Cortex of kidney (tissue), 1 donor: ENCODE measurements at places on chromosomes 7 and 10.

GRCh38 chr10:16304311-16304710, 132.5 kb upstream of the PTER start:
- DNase-seq, result no peak

- DNase-seq, result no peak
Observed at GRCh38 chr7:155681663-155682062, 37.2 kb downstream of the RBM33 start.

DNA sequence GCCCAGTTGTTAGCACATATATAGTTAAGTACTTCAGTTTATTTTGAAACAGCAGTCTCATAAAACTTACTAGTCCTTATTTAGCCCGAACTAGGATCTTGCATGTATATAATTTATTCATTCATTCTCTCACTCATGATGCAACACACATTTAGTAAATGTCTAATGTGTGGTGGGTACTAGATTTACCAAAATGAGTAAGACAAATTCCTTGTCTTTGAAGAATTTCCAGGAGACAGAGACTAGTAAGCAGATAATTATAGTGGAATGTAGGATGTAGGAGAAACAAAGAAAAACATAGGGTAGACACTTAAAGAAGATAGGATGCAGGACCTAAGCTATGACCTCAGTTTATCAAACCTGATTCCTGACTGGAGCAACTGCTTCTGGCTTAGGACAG, 120.2 kb upstream of the AMPH start:
- no peak for DNase-seq

DNA sequence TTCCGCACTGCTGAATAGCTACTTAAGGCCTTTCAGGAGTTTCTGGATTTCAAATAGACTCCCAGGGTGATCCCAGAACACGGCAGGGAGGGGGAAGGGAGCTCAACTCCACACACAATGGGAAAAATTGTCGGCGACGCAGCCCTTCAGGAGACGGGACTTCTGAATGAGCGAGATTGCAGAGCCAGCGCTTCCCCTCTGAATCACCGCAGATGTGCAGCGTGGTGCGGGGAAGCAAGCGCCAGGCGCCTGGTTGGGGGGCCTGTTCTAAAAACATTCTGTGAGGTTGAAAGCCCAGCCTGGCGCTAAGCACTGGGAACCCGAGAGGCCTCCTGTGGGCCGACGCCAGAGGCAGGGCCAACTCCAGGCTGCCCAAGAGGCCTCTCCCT, 163.3 kb downstream of the MAD1L1 start:
- DNase-seq, result no peak

DNA sequence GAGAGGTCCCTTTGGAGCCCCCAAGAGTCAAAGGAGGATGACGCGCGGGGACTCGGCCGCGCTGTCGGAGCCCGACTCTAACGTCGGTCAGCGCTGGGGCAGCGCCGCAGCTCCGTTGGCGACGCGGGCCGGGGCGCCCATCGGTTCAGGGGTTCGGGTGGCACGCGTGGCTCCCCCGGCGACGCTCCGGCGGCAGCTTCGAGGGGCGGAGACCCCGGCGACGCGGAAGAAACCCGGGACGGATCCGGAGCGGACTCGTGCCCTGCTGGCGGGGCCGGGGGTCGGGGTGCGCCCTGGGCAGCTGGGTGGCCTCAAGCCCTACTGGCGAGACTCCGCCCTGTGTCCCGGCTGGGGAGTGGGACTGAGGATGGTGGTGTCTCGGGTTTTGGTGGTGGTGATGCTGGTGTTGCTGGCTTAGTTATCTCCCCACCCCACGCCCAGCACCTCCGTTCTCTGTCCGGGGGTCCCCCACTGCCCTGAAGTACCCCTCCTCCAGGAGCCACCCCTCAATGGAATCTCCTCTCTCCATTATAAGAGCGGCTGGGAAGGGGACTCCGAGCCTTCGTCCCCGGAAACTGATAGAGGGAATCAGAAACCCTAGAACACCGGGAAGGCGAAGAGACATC, at the start of gene NAT16:
Gene NAT16 (minus strand): TSS at position 164 of the 626 bp plus-strand sequence. CDS start 5,486 bp downstream, outside the sequence.
- DNase-seq, result no peak

GRCh38 chr7:117129521-117129955, 176.2 kb downstream of the ST7 start:
- DNase-seq, result no peak

DNA sequence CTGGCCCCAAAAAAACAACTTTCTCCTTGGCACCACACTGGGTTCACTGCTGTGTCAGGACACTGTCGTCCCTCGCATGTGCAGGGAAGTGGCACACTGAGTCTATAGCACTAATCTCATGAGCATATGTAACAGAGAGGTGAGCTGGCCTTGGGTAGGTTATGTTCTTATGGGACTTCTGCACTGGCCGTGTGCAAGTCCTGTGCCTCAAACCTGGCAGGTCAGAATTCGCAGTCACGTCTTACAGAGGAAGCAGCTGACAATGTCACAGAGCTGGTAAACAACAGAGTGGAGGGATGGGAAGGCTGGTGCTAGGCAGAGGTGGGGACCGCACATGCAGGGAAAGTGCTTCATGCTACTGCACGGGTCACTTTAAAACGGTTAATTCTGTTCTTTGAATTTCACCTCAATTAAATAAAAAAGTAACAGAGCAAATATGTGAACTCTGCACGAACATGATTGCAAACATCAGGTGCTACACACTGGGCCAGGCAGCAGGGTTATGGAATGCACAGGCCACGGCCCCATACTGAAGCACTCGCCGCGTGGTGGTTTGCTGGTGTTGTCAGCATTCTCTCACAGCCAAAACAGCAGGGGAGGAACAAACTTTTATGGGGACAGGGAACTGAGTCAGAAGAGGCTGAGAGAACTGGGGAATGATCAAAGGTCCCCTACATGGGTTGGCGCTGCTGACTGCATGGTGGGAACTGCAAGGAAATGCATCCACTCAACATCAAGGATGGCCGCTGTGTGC, 54.2 kb downstream of the VOPP1 start:
- DNase-seq, result no peak

GRCh38 chr7:4831723-4832495, 29.9 kb downstream of the PAPOLB start:
- DNase-seq, result no peak

DNA sequence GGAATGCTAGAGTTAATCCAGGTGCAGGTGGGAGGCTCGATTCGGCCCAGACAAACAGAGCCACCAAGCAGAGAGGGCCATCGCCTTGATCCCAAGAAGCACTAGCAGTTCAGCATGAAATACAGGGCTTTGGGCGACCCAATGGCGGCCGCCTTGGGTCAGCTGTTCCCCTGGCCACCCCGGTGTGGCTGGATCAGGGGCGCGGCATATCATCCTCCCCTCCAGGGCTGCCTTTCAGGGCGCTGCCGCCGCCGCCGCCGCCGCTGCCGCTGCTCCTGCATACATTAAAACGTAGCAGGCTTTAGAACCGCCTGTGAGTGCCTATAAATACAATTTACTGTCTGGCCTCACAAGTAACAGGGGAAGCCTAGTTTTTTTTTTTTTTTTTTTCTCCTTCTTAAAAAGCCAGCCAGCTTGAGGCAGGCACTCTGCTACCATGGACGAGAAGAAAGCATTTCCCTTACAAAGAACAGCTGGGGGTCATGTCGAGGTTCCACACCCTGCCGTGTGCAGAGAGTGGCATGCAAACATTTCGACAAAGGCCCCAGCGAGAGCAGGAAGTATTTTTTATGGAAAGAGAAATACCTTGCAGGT, 57.7 kb upstream of the EFCAB10 start:
- DNase-seq, result no peak

GRCh38 chr7:99418260-99418659, 9.5 kb downstream of the BUD31 start:
- DNase-seq, result no peak

- DNase-seq, result no peak
Observed at GRCh38 chr10:75243426-75243825, 7.7 kb upstream of the COMTD1 start.

DNA sequence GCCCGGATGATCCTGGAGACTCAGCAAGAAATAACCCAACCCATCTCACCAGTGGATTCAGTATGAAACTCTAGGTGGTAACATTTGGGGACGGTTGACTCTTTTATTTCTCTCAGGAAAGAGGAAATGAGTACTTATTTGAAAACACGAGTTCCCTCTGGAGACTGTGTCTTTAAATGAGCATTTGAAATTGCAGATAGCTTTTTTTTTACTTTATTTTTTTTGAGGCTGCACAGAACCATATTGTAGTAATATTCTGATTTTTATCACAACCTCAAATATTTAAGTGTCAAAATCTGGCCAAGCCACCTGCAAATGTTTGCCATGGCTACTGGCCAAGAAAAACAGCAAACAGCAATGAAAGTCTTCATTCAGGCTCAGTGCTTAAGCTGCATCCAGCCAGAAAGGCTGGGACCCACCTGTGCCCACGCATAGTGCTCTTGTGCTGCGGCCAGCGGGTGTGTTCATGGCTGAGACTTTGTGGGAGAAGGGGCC, 160.8 kb downstream of the CREB5 start:
- no peak for DNase-seq

- DNase-seq, result no peak
Observed at GRCh38 chr7:100604028-100604975, 2.1 kb downstream of the PCOLCE start.

- DNase-seq, result no peak
Observed at GRCh38 chr10:73601486-73601921, 10.4 kb upstream of the USP54 start.

GRCh38 chr7:105352018-105352612, 36.6 kb downstream of the SRPK2 start:
- DNase-seq, result no peak

- no peak for DNase-seq
Observed at GRCh38 chr10:102120991-102121738, 997 bp upstream of the LDB1 start.

DNA sequence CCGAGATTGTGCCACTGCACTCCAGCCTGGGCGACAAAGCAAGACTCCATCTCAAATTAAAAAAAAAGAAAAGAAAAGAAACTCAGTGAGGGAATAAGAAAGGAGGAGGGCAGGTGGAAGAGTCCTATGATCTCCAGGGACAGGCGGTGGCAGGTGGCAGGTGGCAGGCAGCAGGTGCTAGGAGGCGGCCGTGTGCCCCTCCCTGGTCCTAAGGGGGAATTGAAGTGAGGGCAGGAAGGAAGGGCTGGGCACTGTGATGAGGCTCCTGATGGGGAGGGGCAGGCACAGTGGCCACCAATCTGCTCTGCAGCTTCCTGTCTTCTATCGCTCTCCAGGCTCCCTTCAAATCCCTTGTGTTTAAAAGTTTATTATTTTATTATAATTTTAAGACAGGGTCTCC, 41.2 kb upstream of the UBE3C start:
- DNase-seq, result no peak

DNA sequence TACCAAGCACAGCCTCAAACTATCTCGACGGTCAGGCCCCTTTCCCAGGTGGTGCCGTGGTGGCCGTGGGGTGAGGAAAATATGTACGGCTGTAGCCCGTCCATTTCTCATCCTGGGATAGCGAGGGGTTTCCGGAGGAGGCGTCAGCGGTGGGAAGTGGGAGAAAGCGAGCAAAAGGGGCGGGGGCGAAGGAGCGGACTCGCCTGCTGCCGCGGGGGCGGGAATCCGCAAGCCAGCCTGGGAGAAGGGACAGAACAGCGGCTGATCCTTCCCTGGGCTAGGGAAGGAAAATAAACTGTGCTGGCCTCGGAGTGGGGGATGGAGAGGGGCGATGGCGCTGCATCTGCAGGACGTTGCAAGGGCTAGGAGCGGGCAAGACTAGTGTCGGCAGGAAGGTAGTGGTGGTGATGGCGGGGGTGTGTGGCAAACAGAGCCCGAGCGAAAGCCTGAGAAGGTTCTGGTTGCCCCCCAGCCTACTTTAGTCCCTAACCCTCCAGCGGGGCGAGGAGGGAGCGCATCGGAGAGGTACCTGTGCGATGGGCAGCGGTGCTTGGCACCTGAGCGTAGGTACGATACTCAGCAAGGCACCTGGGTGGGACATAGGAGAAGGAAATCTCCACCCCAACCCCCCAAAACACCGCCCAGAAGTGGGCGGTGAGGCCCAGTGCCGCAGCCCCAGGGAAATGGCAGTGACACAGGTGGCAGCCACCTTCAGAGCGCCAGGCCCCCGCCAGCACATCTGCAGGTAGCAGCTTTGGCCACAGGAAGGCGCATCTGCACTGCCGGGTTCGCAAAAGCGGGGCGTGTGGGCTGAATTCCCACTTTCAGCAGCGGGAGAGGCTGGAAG, 49.9 kb upstream of the STEAP1B start:
- DNase-seq, result no peak

- DNase-seq, result no peak
Observed at GRCh38 chr10:110868981-110869380, 2.7 kb upstream of the PDCD4 start.

DNA sequence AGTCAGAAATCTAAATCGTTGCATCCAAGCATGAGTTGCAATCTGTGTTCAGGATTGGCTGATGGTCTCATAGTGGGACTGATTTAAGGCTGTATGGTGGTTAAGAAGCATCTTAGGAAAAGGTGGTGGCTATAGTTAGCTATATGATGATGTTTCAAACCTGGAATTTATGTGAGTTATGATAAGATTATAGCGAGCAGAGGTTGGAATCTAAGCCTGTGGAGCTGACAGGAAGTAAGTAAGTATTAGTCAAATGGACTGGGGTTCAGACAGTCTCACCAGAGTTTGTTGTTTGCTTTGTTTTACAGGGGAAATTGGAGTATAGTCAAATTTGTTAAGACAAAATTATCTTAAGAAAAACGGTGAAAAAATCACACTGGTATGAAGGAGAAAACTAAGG, 56.7 kb downstream of the ANKRD7 start:
- DNase-seq, result no peak

- no peak for DNase-seq
Observed at GRCh38 chr7:54888067-54888733, 129.2 kb upstream of the SEC61G start.

GRCh38 chr7:31123726-31124125, 71.6 kb downstream of the ADCYAP1R1 start:
- no peak for DNase-seq

DNA sequence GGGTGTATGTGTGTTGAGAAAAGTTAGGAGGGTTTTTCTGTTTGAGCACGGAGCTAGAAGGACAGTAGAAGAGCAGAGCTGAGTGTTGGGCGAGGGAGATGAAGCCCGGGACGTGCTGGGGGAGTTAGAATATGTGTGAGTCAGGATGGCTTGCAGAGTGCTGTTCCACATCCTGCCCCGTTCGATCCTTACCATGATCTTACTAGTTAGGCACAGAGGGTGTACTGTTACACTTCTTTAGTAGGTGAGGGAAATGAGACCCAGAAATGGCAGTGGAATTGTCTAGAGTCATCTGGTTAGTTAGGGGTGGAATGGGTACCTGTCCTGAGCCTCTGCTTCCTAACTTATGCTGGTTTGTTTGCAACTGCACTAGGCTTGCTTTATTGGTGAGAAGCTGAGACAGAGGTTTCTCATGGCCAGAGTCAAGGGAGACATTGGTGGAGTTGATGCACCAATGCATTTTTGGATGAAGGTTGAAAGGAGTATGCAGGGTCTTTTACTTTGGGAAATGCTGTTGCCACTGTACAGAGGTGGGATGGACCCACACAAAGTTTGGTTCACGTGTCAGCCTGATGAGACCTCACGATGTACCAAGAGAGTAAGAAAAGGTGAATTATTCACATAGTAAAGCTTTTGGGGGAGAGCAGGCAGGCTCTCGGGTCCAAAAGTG, 42.4 kb downstream of the CCNY start:
- DNase-seq, result no peak

GRCh38 chr10:5450605-5451384, 38.4 kb downstream of the NET1 start:
- no peak for DNase-seq

- DNase-seq, result no peak
Observed at GRCh38 chr10:18571076-18571475, 80.3 kb downstream of the NSUN6 start.
